ENCODE measurements at places on chromosomes 7 and 10.

GRCh38 chr10:73645251-73645650 is 4.0 kb upstream of the MYOZ1 start:
- DNase-seq, result no peak

- no peak for DNase-seq
Observed at GRCh38 chr10:22911889-22912762, 15.7 kb upstream of the ARMC3 start.

DNA sequence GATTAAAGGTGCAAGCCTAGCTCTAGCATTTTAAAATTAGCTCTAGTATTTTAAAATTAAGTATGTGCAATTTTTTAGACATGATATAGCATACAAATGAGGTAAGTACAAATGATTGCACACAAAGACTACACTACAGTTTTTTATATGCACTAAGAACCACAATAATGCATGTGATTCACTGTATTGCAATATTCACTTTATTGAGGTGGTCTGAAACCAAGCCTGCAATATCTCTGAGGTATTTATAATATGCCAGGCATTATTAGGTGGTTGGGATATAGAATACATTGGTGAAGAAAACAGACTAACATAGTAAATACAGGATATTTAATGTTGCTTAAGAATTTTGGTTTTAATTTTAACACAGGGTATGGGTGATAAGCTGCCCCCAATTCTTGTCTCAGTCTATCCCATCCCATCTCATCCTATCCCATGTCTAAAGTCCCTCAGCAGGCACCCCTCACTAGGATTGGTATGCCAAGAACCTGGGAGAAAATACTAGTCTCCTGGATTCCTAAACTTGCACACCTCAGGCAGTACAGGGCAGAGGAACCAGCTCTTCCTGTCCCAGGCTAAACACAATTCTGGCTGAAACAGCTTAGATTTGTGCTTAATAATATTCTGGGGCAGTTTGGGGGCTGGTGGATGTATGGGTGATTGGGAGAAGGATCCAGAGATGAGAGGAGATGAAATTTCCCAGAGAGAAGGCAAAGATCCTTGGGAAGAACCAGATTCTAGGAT is 90.4 kb downstream of the HIPK2 start:
- no peak for DNase-seq

DNA sequence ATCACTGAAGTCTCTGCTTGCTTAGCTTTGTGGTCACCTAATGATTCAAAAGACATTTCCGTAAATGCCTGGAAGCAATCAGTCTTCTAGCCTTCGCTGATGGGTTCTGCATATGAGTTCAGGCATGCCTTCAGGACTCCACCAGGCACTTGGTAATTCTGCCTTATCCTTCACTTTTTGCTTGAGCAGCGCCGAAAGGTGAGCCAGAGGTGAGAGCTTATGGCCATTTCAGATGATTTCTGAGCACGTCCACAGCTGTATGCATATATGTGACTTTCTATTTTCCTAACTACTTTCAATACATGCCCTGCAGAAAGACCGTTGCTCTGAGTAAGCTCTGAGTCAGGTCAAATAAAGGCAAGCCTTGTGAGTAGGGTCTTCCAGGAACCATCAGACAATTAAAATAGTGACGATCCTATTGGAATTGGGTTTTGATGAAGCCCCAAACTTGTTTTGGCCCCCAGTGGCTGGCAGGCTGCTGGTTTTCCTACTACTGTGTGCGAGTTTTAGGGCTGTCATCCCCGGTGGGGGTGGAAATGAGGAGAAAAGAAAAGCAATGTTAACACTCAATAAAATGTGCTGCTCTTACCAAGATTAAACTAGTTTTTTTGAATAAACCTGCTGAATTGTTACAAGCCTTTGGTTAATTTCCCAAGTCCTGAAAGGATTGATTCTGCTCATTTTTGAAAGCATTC is 154.4 kb upstream of the AKR1E2 start:
- no peak for DNase-seq

DNA sequence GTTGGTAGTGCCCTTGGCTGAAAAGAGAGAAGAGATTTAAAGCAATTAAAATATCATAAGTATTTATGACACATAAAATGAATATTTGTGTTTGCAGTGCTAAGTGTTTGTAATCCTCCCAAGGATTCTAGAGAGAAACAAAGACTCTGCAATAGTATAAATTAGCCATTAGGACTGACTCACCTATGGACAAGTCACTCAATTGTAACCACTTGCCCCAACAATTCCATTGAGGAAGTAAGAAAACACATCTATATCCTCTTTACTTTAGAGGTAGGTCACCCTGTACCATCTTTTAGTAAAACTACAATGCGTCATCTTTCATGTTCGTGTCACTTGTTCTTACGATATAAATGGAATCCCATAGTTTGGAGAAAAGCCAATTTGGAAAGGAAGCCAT is 85.7 kb upstream of the INHBA start:
- no peak for DNase-seq

GRCh38 chr10:52895059-52895458 is 122.5 kb upstream of the MBL2 start:
- no peak for DNase-seq

DNA sequence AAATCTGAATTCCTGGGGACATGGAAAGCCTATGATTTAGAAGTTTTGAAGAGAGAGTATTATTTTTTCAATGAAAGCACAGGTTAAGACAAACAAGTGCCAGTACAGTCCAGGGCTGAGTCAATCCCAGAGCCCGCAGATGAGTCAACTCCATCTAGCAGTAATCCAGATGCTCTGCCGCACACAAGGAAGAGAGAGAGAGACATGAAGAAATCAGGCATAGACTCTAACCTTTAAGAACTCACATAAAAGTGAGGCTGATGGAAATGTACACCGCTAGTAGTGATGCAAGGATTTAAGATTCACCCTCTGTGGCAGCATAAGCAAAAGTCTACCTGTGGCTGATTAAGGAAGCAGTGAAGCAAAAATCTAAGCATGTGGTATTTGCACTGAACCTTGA is 651.5 kb downstream of the TNS3 start:
- DNase-seq, result no peak

GRCh38 chr10:121284936-121285335 is 313.3 kb downstream of the FGFR2 start:
- DNase-seq, result no peak

- DNase-seq, result peak; percentile 22
Observed at GRCh38 chr7:149147752-149148653, 750 bp downstream of the ZNF398 start.

DNA sequence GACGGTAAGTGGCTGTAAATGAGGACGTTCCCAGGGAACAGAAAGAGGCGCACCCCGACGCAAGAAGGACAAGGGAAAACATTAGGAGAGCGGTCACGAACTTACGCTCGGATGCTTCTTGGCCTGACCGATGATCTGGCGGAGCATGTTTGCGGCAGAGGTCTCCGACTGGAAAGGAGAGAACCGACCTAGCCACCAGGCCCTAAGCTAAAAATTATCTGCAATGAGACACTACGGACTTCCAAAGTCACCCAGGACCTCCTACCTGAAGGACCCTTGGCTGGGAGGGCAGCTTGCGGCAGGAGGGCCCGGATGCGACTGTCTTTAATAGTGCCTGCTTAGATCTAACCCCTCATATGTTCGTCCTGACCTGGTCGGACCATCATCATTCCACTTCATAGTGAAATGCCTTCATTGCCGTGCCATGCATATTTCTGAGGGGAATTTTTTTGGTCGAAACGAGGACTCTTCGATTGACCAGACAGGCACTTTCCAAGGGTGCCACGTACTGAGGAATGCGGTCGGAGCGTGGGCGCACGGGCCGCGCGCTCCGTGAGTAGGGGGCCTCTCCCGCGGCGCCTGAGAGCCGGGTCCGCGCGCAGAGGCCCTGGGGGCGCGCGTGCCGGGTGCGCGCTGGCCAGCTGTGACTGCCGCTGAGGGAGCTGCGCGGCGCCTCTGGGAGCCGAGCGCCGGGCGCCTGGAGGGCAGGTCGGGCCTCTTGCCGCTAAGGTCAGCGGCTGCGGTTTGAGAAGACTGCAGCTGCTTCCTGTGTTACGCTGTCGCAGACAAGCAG is 33.6 kb upstream of the PHF14 start:
- DNase-seq, result peak; percentile 72

GRCh38 chr7:124489082-124489819 is 276.3 kb downstream of the GPR37 start:
- DNase-seq, result no peak

DNA sequence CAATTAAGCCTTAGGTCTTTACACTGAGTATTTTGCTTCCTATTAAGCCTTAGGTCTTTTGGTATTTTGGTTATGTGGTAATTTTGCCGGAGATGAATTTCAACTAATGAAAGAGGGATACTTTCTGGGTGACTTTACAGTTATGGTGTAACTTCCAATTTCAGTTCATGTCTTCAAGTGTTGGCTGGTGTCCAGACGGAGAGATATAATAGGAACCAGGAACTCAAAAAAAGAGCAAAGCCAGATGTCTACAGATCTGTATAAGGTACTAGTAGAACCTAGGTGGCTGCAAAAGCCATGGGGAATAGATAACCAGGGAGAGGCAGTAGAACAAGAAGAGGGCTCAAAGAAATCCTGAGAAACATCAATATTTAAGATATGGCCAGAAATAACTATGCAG is 12.3 kb downstream of the ERCC6 start:
- DNase-seq, result no peak

DNA sequence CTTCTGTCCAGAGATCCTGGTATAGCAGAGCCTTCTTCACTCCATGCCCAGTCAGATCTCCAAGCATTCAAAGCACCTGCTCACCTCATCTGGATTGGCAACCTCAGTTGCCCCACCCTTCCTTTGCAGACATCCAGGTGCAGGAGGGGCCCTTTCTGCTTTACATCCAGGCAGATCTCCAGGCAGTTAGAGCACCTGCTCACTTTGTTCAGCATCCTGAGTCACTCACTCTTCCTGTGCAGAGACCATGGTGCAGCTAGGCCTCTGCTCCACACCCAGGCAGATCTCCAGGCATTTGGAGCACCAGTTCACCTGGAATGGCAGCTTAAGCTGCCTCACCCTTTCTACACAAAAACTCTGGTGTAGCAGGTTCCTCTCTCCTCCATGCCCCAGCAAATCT is 153.1 kb downstream of the CDK14 start:
- no peak for DNase-seq

GRCh38 chr10:135132-135600 is at the start of gene ZMYND11:
Gene ZMYND11, plus strand, starts transcription at chr10:135455. Its CDS starts 44,558 bp downstream, at chr10:180013.
- peak; percentile 32 for DNase-seq

- DNase-seq, result no peak
Observed at GRCh38 chr10:124802313-124802675, 675 bp downstream of the ABRAXAS2 start.

DNA sequence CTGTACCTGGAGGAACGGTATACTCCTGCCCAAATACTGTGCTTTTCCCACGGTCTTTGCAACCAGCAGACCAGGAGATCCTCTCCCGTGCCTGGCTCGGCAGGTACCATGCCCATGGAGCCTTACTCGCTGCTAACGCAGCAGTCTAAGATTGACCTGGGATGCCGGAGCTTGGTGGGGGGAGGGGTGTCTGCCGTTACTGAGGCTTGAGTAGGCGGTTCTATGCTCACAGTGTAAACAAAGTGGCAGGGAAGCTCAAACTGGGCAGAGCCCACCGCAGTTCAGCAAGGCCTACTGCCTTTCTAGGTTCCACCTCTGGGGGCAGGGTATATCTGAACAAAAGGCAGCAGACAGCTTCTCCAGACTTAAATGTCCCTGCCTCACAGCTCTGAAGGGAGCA is 22.7 kb downstream of the VPS41 start:
- DNase-seq, result no peak

GRCh38 chr10:97915346-97916131 is 65.9 kb downstream of the GOLGA7B start:
- no peak for DNase-seq

- no peak for DNase-seq
Observed at GRCh38 chr10:11553773-11554381, 57.6 kb downstream of the USP6NL start.

DNA sequence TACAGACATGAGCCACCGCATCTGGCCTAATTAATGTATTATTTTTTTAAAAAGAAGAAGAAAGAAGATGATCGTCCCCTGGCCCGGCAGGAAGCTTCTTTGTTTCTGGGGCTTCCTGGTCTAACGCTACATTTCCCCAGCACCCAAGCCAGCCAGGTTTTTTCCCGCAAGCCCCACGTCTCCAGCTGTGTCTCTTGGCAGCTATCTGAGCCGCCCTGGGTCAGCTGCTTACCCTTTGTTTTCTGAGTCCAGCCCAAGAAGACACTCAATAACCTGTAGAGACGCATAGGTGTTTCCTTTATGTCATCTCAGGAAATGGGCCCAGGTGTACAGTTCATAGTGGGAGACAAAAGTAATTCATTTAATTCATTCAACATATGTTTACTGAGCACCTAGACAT is 110.2 kb downstream of the MTPAP start:
- DNase-seq, result no peak

DNA sequence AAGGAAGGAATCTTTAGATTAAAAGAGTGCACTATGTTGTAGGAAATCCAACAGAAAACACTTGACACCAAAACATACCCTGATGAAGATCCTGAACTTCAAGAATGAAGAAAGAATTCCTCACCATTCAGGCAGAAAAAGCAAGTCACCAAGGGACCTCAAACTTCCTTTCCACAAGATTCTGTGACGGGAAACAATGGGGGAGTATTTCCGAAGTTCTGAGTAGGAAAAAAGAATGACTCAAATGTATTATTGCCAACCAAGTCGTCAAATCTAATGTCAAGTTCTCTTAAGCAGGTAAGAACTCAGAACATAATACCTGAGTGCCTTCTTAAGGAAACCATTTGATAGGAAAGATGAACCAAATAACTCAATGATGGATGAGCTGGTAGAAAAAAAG is 44.7 kb upstream of the MTURN start:
- DNase-seq, result no peak

GRCh38 chr10:124619802-124620490 is 124.2 kb downstream of the FAM53B start:
- no peak for DNase-seq

DNA sequence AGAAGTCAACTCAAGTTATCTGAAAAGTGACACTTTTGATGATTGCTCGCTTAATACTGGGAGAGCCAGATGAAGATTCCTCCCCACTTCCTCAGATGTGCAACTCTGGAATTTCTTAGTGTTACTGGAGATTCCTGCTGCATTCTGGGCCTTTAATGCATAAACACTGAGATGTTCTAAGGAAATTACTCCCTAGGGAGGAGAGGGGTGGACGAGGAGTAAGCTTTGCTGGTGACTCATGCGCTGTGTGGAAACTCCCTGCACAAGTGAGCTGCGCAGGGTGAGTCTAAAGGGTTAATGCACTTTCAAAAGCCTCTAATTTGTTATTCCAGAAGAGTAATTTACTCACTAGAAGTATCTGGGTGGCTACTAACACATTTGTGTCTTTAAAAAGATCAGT is 46.3 kb downstream of the EGFR start:
- no peak for DNase-seq

Measured in stimulated activated CD8-positive, alpha-beta memory T cell treated with anti-CD3 and anti-CD28 coated beads, Interleukin-4, amount 100 ng/mL, for 4 hours (primary cell).